ENCODE measurements at places on chromosomes 7 and 10.

DNA sequence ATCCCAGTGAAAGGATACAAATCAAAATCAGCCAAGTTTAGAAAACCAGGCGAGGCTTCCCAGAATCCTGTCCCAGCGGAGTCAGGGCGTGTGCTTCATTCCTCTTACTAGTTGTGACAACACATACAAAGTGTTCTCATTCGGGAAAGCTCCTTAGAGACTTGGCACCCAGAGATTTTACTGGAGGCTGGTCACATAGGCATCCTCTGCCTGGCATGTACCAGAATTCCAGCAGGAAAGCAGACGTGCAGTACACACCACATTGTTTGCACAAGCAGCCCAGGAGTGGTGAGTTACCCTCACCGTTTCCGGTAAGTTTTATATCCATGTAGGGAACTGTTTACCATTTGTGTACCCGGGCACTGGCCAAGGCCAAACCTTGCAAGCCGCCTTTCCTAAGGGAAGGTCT is 34.9 kb downstream of the MMRN2 start:
- no peak for DNase-seq

DNA sequence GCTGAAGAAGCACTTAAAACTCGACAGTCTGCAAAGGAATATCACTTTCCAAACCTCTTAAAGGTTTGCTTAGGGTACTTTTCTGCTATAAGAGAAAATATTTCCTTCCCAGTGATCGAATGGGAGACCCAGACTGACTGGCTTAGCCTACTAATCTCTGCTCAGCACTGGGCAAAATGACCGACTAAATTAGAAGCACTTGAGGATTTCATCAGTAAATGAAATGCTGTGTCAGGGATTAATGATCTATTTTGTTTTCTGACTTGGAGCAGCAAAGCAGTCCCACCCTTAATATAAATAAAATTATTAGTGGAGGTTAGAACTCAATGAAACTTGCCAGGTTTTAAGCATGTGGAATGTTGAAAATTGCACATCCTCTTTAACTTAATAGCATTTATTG is 411.6 kb downstream of the NEBL start:
- DNase-seq: no peak

DNA sequence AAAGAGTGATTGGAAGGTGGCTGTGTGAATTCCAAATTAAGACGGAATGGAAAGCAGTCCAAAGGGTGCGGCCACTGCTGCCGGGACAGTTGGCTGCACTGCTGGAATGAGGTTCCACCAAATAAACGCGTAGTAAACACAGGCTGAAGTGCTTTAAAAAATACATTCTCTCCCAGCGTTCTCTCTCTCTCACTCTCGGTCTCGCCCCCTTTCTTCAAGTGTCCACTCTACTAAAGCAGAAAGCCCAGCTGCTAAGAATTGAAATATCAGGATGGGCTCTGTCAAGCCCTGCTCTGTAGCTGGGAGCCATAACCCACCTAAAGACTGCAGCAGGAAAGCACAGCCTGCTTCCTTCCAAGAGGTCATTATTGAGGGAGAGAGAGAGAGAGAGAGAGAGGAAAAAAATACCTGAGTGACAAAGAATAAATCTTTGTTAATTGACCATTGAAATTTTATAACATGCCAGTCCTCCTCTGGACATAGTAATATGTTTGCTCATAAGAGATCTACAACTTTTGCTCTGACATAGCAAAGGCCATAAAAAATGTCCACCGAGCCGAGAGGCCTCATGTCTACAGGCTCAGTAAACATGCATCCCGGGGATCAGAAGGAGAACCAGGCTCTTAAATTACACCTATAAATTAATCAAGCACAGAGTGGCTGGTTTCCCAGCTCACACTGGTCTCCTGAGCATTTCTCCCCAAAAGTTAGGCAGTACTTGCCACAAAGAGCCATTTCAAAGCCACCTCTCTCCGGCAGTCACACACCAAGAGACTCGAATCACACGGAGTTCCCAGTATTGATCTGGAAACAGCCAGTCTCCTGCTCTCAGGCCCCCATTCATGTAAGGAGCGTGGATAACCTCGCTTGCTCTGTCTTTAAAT is 72.8 kb downstream of the FGFR2 start:
- no peak for DNase-seq

DNA sequence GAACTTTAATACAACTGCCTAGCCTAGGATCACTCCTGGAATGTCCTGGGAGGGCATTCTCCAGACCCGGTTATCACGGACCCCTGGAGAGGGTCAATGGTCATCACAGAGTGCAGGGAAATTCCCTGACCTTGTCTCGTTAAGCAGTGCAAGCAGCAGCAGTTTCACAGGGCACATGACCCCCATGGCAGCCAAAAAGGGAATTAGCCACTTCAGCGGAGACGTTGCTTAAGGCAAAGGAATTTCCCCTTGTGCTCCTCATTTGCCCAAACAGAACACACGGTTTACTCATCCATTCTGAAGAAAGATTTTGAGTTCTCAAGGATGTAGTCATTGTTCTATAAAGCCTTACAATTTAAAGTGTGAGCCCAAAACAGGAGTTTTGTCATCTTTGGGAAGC is 260.3 kb downstream of the SNX13 start:
- DNase-seq: no peak

GRCh38 chr7:55548295-55548731 is 24.0 kb downstream of the VOPP1 start:
- DNase-seq: no peak

- no peak for DNase-seq
Observed at GRCh38 chr7:164882-165660, 27.3 kb upstream of the FAM20C start.

GRCh38 chr7:100673942-100674410 is 436 bp downstream of the GNB2 start:
- peak; percentile 66 for DNase-seq

DNA sequence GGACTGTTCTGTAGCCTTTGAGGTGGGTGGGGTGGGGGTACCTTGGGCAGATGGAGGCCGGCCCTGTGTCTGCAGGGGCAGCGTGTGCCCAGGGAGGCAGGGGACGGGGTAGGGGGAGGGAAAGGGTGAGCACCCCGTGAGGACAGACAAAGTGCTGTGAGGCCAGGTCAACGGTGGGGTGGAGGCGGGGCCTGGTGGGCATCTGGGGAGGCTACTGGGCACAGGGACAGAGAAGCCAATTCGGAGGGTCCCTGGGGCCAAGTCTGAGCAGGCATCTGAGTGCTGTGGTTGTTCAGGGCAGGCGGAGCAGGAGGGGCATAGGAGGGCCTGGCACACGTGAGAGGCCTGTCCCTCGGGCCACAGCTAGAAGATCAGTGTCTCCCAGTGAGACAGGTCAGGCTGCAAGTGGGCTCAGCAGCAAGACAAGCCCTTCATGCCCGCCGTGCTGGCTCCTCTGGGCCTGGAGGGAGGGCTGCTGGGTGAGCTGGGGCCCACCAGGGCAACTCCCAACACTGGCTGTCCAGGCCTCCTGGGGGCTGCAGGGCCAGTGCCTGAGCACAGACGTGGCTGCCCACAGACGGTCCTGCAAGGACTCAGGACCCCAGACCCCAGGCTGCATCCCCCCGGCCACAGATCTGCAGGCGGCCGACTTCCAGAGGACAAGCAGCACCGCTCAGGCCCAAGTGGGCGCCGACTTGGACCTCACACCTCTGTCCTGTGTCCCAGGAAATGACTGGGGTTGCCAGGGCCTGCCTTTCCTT is 26.4 kb upstream of the KNDC1 start:
- no peak for DNase-seq

GRCh38 chr10:15624401-15625196 is 95.1 kb downstream of the ITGA8 start:
- DNase-seq: no peak

GRCh38 chr10:132374176-132374575 is 22.8 kb upstream of the PWWP2B start:
- DNase-seq: no peak

GRCh38 chr10:106341356-106341755 is 823.1 kb downstream of the SORCS1 start:
- DNase-seq: no peak

DNA sequence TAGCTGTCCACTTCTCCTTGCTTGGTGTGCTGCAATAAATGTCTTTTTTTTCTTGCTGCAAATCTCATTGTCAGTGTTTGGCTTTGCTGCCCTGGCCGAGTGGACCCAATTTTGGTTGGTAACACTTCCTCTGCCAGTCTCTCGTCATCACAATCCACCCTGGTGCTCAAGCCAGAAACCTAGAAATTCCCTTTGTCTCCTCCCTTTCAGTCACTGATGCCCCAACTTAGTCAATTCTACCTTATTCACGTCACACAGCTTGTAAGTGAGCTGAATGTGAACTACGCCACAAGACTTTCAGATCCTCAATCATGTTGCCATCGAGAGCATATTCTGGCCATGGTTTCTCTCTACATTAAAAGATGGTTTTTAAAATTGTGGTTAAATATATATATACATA is 13.0 kb upstream of the FRA10AC1 start:
- DNase-seq: no peak

DNA sequence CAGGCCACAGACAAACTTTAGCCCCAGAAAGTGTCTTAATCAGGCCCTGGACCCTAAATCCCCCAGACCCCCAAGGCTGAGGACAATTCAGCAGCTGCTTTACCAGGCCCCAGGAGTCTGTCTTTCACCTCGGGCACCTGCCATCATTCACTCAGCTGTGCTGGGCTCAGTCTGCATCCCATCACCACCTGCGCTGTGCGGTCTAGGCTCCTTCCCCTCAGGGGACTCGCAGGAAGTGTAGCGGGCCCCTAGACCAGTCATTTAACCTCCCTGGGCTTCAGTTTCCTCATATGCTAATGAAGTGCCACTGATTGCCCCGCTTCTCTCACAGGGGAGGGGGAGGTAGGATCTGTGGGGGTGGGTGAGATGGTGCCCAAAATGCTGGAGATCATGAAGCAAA is 76.4 kb upstream of the ZMIZ1 start:
- no peak for DNase-seq

- no peak for DNase-seq
Observed at GRCh38 chr7:17661982-17662585, 278.2 kb downstream of the SNX13 start.

- DNase-seq: no peak
Observed at GRCh38 chr10:111515264-111515663, 438.4 kb downstream of the ADRA2A start.

- no peak for DNase-seq
Observed at GRCh38 chr7:75762350-75762917, 9.6 kb downstream of the CCL26 start.

DNA sequence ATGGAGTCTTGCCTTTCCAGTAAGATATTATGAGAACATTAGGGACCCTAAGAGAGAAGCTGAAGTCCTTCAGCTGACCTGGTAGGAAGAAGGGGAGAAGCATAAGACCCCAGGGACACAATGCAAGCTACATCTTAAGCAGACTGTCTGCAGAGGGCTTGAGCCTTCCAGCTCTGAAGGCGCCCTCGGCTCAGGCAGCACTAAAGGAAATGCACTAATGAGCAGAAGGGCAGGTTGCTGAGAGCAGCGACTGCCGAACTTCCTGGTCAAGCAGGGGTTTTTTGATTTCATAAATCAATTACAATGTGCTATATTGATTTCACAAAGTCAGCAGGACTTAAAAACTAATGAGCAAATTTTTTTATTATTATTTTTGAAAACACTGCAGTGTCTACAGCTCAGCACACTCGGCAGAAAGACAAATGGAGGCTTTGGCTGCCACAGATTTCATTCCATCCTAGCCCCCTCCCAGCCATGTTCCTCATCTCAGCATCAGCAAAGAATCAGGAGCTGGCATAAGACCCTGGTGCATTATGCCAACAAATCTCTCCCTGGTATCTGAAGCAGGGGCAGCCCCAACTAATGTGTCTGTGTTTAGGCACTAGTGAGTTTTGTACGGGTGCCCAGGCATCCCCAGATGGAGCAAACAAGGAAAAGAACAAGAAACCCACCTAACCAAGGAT is 57.1 kb downstream of the LRRTM3 start:
- DNase-seq: no peak

DNA sequence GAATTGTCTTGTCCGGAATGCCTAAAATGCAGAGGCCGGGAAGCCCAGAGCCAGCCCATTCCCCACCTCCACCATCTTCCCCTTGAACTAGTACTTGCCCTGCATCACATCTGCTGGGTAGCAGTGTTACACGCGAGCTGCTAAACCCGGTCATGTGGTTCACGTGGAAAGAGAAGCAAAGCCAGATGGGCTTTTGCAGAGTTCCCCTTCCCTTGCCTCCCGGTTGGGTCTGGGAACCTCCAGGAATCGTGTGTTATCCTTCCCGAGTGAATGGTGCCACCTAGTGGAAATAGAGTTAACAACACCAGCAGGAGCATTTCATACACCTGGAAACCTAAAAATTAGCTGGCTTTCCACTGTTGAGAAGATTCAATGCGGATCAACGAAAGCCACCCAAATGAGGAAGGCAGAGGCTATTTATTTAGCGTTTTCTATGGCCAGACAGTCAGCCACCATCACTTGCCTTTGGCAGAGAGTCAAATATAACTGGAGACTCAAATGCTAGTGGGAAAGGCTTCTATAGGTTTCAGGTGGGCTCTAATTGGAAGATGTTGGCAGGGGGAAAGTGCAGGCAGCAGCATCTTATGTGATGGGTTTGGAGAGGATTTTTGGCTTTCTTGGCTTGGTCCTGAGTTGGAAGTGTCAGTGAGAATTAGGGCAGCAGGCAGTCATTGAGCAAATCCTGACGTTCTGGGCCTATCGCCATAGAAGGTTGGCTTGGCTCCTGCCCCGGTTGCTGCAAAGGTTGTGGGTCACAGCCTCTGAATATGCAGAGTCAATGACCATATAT is 12.9 kb upstream of the DENND2A start:
- peak; percentile 43 for DNase-seq

DNA sequence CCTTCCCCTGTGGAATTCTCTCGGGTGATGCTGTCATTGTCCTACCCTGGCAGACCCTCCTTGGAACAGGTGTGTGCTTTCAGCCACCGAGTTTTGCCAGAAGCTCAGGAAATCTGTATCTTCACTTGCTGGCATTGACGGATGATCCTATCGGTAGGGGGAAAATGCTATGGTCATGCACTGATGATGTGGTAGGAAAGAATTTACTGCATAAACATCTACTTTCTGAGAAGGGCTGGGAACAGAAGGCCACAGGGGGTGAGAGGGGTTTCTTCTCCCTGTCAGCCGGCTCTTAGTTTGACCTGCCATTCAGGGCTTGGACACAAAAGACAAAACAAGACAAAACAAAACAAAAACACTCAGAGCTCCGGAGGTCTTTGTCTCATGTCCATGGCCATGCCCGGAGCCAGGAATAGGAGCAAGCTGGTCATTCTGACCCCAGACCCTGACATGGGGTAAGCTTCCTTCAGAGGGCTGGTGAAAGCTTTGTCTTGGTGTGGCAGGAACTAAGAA is 43.6 kb upstream of the CARD11 start:
- no peak for DNase-seq

DNA sequence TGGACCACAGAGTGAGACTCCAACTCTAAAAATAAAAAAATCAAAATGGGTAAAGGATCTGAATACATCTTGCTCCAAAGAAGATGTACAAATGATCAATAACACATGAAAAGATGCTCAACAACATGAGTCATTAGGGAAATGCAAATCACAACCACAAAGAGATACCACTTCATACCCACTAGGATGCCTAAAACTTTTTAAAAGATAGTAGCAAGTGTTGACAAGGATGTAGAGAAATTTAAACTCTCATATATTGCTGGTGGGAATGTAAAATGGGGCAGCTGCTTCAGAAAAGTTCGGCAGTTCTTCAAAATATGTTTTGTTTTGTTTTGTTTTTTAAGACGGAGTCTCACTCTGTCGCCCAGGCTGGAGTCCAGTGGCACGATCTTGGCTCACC is 45.7 kb upstream of the GTF2IRD1 start:
- no peak for DNase-seq

- peak; percentile 12 for DNase-seq
Observed at GRCh38 chr10:47056247-47056510, 145.0 kb downstream of the PTPN20 start.

- no peak for DNase-seq
Observed at GRCh38 chr10:3932597-3933375, 147.8 kb upstream of the KLF6 start.

GRCh38 chr10:70234668-70235447 is 1.6 kb upstream of the PPA1 start:
- no peak for DNase-seq
